ENCODE measurements at places on chromosomes 13 and 19.
A peak's percentile ranks its signal among the peaks of the same experiment; 100 is the strongest.

- DNase-seq = no peak
Measured at GRCh38 chr19:38848299-38849146, 1.3 kb downstream of the HNRNPL start.

DNA sequence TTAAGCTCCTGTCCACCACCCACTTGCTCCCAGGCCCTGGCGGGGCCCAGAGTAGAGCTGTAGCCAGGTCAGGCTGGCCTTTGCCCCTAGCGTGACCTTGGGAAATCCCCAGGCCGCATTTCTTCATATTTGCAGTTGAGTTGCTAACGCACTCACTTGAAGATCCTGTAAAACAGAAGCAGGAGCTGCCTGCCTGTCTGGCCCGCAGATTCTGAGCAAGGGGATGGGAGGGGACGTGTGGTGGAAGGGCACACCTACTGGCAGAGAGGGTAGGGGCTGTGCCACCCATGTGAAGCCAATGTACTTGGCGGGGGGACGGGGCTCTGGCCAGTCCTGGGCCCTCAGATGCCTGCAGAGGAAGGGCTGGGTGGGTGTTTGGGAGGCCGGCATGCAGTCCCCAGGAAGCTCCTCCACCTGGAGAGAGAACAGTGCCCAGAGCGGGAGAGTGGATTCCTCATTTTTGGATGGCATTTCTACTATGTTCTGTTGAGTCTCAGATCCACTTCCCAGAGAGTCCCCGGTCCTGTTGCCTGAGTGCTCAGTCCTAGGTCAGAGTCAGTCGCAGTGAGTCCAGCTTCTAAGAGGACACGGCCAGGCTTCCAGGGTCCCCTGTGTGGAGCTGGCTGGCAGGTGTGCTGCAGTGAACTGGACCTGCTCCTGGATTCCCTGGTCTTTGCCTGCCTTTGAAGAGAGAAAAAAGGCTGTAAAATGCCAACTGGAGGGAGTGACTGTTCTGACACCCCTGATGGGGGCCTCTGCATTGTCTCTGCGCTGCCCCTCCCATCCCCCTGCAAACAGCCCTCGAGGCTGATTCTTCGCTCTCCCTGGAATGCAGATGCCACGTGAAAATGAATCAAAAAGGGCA is 62.9 kb downstream of the GGACT start:
- no peak for DNase-seq

DNA sequence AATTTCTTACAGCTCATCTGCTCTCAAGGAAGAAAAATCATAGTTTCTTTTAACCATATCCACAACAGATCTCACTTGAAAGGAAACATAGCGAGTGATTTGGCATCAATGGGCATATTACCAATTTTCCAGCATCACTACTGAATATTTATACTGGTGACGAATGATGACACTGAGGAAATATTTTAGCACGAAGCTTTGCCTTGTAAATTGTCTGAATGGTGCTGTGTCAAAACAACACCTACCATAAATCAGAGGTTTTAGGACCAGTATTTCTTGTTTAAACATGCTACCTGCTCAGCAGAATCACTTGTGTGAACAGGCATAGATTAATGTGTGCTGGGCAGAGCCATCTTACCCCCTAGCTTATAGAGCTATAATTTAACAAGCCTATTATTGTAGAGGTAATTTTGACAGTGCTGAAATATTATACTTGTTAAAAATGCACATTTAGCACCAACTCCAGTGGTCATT is 146.8 kb downstream of the ABCC4 start:
- no peak for DNase-seq

DNA sequence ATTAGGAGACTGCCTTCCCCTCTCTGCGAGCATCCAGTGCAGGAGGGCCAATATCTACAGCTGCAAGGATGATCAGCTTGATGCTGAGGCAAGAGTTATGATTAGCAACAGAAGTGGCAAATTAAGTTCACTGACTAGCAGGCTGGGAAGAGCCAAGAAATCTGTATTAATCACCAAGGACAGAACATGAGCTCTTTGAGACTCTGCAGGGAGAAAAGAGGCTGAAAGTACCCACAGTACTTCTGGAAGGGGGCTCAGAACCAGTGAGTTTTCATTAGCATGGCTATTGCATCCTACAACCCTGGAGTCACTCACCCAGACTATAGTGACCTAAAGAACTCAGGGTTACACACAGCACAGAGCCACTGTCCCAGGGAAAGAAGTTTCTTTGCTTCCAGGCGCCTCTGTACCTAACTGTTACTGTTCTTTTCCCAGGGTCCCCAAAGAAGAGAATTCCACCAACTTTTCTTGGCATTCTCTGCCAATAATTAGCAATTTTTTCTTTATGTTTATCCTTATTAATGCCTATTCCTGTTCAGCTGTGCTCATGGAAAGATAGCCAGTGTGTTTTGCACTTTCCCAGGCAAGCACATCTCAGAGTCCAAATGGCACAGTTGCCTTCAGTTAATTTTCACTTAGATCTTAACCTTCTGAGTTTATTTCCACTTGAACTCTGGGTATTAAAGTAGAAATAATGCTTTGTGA is 25.8 kb upstream of the MEDAG start:
- DNase-seq = no peak

GRCh38 chr13:111915104-111915551 is 151.8 kb upstream of the SOX1 start:
- no peak for DNase-seq

DNA sequence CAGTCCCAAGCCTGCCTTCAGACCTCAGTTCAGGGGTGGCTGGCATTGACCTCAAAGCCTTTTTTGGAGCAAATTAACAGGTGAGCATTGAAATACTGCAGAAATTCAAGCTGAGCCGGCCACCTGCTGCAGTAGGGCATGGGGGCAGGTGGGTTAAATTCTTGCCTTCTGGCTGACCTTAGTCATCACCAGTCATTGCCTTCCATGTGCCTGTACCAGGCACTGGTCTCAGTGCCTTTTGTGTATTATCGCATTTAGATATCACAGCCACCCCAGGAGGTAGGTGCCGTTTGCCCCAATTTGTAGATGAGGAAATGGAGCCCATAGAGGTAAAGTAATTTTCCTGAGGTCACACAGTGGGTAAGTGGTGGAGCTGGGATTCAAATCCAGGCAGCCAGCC is 7.2 kb downstream of the PPP1R37 start:
- DNase-seq = no peak

GRCh38 chr13:107324416-107325204 is 756.7 kb upstream of the ARGLU1 start:
- no peak for DNase-seq

GRCh38 chr13:31267126-31267784 is 67.5 kb downstream of the B3GLCT start:
- DNase-seq = peak; percentile 24

GRCh38 chr19:38430931-38431330 is 2.6 kb upstream of the RYR1 start:
- no peak for DNase-seq

DNA sequence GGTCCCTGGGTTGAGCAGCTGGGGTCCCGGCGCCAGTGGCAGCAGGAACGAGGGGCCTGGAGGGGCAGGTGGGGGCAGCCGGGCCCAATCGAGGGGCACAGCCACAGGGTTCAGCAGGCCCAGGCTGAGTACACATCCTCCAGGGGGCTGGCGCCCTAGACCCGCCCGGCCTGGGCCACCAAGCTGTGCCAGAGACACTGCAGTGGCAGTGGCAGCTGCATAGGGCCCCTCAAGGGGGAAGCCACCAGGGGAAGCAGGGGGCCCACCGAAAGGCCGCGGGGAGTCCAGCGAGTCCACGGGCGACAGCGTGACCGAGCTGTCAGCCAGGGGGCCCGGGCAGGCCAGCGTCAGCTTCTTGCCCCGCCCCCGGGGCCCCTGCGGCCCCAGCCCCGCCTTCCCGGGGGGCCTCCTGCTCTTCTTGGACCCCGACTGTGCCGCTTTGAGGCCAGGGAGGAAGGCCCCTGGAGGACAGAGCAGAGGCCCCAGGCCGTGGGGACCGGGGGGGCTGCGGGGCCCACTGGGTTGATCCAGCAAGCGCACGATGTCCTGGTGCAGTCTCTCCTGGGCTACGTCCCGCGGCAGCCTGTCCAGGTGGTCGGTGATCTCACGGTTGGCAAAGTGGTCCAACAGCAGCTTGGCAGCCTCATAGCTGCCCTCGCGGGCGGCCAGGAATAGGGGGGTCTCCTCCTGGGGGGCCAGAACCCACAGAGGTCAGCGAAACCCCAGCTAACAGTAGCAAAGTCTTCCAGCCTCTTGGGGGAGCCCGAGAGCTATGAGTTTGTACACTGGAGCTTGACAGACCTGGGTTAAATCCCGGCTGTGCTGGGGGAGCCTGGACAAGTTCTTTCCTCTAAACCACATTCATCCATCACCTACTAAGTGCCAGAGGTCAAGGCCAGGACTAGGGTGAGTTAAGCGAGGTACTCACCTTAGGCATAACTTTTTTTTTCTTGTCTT is 39.5 kb downstream of the NOTCH3 start:
- no peak for DNase-seq

GRCh38 chr13:106156468-106156867 is 379.0 kb downstream of the EFNB2 start:
- DNase-seq = no peak

DNA sequence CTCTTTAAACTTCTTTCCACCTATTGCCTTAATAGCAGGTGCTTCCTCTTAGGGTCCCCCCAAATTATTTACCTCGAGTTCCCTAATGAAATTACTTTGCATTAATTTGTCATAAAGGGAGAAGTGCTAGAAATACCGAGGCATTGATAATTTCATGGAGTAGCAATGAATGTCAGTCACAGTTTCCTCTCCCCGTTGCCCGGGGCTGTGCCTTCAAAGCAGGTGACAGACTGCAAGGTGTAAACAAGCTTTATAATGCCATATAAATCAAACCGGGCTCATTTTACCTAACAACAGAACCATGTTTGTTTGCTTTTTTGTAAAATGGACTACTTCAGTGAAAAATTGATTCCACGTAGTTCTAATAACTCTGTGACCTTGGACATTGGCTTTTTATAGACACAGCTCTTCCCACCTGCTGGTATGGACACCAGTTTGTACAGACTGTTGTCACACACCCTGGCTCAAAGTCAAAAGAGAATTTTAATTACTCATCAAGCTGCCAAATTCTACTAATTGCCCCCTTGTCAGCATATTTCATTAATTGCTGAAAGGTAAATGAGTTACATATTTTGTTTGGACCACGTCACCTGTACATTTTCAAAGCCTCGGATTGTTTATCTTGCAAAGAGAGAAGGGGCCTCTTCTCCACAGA is 171.1 kb downstream of the STK24 start:
- DNase-seq = no peak

Measured in foreskin melanocyte (primary cell).